ENCODE measurements at places on chromosomes 5 and 9. TPM values are rescaled to one million over a fixed set of nuclear protein-coding genes. Genes with fewer than 3 reads are reported as not detected.

FCN1 gene
- total RNA-seq: 15.0 TPM

ADAMTS2 gene
- total RNA-seq: 24.3 TPM

GRCh38 chr9:91187965-91188344 is 173.8 kb downstream of the AUH start:
- no peak overlapping the region for H3K27ac ChIP-seq
- no peak for DNase-seq
- H3K36me3 ChIP-seq: no peaks in the 10 kb centered on the region
- no peak overlapping the region for H3K4me3 ChIP-seq
- peaks cover 3% of the 10 kb centered on the region for H3K4me1 ChIP-seq

- H3K36me3 ChIP-seq: no peaks in the 10 kb centered on the region
- H3K4me1 ChIP-seq: peaks cover 3% of the 10 kb centered on the region
- H3K27ac ChIP-seq: no peak overlapping the region
- H3K4me3 ChIP-seq: no peak overlapping the region
- H3K27me3 ChIP-seq: no peaks in the 10 kb centered on the region
Measured at GRCh38 chr9:105053209-105053652, 125.3 kb upstream of the ABCA1 start.

GRCh38 chr9:132584601-132585560 is 2.5 kb downstream of the BARHL1 start:
- H3K4me3 ChIP-seq: no peak overlapping the region
- H3K4me1 ChIP-seq: peaks cover 3% of the 10 kb centered on the region
- no peak overlapping the region for H3K27ac ChIP-seq
- no peaks in the 10 kb centered on the region for H3K36me3 ChIP-seq
- DNase-seq: no peak
- peaks cover 9% of the 10 kb centered on the region for H3K27me3 ChIP-seq

DNA sequence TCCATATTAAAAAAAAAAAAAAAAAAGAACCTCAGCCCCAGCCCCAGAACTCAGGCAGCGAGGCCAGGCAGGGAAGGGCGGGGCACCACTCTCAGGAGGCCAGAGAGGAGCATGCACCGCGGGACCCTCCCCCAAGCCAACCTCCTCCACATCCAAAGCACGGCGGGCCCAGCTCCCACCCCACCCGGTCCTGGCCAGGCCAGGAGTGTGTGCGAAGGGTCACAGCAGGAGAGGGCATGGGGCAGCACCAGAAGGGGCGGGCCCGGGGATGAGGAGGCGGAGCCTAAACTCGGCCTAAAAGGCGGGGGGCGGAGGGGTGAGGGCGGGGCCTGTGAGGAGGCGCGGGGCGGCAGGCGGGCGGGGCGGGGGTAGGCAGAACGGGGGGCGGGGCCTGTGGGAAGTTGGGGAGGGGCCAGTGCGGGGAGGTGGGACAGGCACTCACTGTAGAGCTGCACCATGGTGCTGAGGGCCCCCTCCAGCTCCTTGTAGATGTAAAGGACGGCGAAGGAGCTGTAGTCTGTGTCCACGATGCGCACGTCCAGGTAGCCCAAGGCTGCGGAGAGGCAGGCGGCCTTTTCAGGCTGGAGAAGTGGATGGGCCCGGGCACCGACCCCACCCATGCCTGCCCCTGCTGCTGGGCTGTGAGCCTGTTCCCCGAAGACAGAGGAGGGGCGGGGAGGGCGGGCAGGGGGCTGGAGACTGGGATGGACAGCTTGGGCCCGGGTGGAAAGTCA is 1.2 kb downstream of the LCN15 start:
- DNase-seq: peak; percentile 80
- no peak overlapping the region for H3K4me3 ChIP-seq
- H3K27me3 ChIP-seq: no peaks in the 10 kb centered on the region
- no peaks in the 10 kb centered on the region for H3K4me1 ChIP-seq
- H3K36me3 ChIP-seq: no peaks in the 10 kb centered on the region

DNA sequence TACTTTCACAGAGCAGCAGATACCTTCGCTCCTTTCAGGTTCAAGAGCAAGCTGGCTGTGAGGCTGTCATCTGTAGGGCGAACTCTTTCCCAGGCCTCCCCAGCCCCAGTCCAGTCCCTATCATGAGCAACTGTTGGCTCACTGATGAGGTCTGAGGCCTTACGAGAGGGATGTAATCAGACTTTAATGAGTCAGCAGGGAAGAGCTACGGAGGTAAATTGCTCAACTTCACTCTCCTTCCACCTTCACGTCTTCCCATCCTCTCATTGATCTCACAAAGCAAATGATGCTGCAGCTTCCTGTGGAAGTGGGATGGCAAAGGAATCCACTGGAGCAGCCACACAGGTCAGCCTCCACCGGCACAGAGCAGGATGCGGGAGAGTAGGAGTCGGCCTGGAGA is 130.7 kb upstream of the TBCA start:
- no peaks in the 10 kb centered on the region for H3K27me3 ChIP-seq
- no peak overlapping the region for H3K4me3 ChIP-seq
- DNase-seq: no peak
- H3K36me3 ChIP-seq: no peaks in the 10 kb centered on the region
- no peaks in the 10 kb centered on the region for H3K4me1 ChIP-seq
- H3K27ac ChIP-seq: no peak overlapping the region

DNA sequence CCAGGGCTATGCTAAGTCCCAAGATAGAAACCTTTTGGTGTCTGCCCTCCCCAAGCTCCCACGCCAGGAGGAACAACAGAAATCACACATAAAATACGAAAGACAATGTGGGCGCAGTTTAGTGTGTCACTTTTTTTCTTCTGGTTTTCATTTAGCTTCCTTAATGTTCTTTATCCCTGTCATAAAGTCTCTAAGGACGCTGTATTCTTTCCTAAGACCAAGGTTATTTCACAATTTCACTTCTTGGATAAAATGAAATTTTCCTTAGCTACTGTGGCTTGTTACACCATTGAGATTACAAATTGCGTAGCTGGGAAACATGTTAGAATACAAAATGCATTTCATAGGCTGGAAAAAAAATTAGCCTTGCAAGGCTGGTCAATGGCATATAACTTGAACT is 85.4 kb downstream of the GLIS3 start:
- H3K36me3 ChIP-seq: no peaks in the 10 kb centered on the region
- DNase-seq: no peak
- H3K4me1 ChIP-seq: no peaks in the 10 kb centered on the region
- no peak overlapping the region for H3K27ac ChIP-seq
- no peaks in the 10 kb centered on the region for H3K27me3 ChIP-seq

PCDHA1 gene
- total RNA-seq: not detected

ADAMTS12 gene
- 3.4 TPM for total RNA-seq

- H3K27me3 ChIP-seq: no peaks in the 10 kb centered on the region
- no peak for DNase-seq
- no peaks in the 10 kb centered on the region for H3K4me1 ChIP-seq
- H3K36me3 ChIP-seq: no peaks in the 10 kb centered on the region
Measured at GRCh38 chr5:124160265-124160664, 586.2 kb downstream of the ZNF608 start.

GRCh38 chr5:77029376-77029885 is 773 bp upstream of the AGGF1 start:
- DNase-seq: no peak
- peaks cover 12% of the 10 kb centered on the region for H3K4me1 ChIP-seq
- no peaks in the 10 kb centered on the region for H3K36me3 ChIP-seq
- peak overlapping the region; percentile 79 for H3K27ac ChIP-seq

GRCh38 chr5:9156282-9156681 is 389.6 kb downstream of the SEMA5A start:
- no peak overlapping the region for H3K27ac ChIP-seq
- no peak for DNase-seq
- H3K36me3 ChIP-seq: no peaks in the 10 kb centered on the region

GRCh38 chr9:121825031-121825691 is 173.7 kb downstream of the DAB2IP start:
- no peaks in the 10 kb centered on the region for H3K36me3 ChIP-seq
- H3K4me1 ChIP-seq: no peaks in the 10 kb centered on the region
- peak; percentile 52 for DNase-seq
- H3K27me3 ChIP-seq: no peaks in the 10 kb centered on the region
- H3K4me3 ChIP-seq: no peak overlapping the region

SMARCA2 gene
- total RNA-seq: 49.4 TPM

DNA sequence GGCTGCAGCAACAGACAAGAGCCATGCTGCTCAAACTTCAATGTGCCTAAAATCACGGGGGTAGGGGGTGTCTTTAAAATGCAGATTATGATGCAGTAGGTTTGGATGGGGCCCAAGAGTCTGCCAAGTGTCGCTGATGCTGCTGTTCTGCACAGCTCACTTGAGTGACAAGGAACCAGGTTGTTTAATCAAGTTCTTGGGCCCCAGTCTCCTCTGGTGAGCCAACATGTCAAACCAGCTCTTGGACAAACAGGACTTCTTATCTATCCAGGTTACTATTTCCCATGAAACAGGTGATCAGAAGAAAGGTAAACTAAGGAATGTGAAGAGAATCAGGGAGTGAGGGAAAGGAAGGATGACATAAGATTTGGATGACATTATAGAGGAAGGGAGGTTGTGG is 78.0 kb downstream of the APBA1 start:
- H3K4me3 ChIP-seq: no peak overlapping the region
- H3K36me3 ChIP-seq: no peaks in the 10 kb centered on the region
- H3K27me3 ChIP-seq: no peaks in the 10 kb centered on the region
- no peak overlapping the region for H3K27ac ChIP-seq

DNA sequence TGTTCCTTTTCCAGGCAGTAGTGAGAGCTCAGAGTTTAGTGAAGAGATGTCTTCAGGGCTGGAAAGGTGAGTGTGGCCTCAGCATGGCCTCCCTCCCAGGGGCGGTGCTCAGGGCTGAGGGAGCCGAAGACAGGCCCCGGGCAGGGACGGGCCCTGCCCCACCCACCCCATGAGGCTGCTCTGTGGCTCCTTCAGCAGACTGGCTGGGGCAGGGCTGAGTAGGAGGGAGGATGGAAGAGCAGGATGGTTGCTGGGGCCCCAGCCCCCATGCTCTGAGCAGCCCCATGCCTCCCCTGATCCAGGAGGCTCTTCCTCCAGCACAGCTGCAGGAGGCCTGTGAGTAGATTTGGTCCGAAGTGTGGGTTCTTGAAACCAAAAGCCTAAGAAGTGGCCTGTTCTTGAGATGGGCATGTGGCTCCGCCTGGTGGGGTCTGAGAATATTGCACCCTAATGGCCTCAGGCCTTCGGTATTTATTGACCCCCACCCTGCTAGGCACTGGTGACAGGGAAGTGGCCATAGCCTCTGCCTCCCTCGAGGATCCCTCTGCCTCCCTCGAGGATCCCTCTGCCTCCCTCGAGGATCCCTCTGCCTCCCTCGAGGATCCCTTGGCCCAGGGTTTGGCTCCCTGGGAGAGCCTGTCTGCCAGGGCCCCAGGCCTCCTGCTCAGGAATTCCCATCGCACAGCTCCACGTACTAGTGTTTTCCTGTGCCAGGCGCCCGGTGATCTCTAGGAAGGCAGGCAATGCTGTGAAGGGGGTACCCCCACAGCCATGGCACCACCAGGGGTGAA is 65.4 kb upstream of the GARNL3 start:
- no peaks in the 10 kb centered on the region for H3K36me3 ChIP-seq
- no peak overlapping the region for H3K27ac ChIP-seq
- no peak overlapping the region for H3K4me3 ChIP-seq

DNA sequence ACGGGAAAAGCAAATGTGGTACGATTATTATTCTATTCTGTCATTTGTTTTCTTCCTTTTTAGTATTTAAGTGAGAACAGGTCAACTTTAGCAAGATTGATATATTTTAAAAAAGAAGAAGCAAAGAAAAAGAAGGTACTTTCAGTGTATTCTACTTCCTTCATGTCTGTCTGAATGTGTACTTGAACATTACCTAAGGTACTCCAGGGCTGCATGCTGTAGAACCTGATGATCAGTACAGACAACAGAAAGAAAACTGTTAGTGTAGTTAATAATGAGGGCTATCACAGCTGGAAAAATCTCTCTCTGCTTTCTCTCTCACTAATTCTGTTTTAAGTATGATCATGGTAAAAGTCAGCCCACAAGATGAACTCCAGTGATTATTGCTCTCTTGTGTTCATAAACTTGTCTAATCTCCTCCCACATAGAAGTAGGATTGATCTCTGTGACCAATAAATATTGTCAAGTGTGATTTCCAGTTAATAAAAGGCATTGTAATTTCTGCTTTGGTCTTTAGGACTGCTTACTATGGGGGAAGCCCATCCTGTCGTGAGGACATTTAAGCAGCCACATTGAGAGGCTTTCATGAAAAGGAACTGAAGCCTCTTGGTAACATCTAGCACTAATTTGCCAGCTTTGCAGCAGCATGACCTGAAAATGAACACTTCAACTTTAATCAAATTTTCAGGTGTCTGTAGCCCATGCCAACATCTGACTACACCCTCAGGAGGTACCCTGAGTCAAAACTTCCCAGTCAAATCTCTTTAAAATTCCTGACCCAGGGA is 864.0 kb upstream of the ACO1 start:
- H3K4me3 ChIP-seq: no peak overlapping the region
- H3K4me1 ChIP-seq: no peaks in the 10 kb centered on the region
- no peaks in the 10 kb centered on the region for H3K27me3 ChIP-seq
- H3K27ac ChIP-seq: no peak overlapping the region

- H3K27ac ChIP-seq: no peak overlapping the region
- no peak overlapping the region for H3K4me3 ChIP-seq
- DNase-seq: peak; percentile 22
- H3K4me1 ChIP-seq: no peaks in the 10 kb centered on the region
- H3K36me3 ChIP-seq: no peaks in the 10 kb centered on the region
Measured at GRCh38 chr5:168734620-168735300, 155.6 kb upstream of the PANK3 start.

DNA sequence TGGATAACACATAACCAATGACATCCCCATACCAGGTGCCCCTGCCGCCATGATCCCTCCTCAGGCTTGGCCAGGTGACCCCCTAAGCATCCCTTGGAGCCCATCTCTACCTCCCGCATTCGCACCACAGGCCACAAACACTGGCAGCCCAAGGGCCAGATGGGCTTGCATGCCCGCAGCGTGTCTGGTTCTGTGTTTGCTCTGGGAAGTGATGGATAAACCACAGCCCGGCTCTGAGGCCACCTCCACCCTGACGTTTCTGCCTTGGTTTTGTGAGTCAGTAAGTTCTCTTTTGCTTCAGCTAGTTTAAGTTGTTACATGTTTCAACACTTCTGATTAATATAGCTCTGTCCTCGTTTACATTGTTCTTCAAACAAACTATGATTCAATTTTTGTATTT is 172.4 kb upstream of the PHYKPL start:
- no peaks in the 10 kb centered on the region for H3K27me3 ChIP-seq
- no peaks in the 10 kb centered on the region for H3K4me1 ChIP-seq
- no peak overlapping the region for H3K4me3 ChIP-seq
- no peak for DNase-seq
- H3K36me3 ChIP-seq: no peaks in the 10 kb centered on the region

Data from liver (tissue), 10 donors.